ENCODE measurements at places on chromosomes 11 and 22.

GRCh38 chr11:6526411-6527135 is 29.5 kb downstream of the DNHD1 start:
- no peak for DNase-seq

DNA sequence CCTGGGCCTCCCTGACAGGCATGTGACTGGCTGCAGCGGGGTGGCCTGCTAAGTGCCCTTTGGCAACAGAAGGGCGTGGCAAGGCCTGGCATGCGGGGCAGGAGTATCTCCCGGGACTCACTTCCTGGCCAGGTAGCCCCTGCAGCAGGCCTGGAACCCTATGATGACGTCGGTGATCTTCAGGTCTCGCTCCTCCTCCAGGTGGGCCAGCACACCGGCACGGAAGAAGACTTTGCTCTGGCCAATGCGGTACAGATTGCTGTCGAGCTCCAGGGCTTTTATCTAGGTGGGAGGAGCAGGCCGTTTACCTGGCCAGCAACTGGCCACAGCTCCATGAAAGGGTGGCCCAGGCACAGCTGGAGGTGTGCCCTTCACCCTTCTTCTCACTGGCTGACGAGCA is 50.9 kb downstream of the APOL1 start:
- DNase-seq: no peak

DNA sequence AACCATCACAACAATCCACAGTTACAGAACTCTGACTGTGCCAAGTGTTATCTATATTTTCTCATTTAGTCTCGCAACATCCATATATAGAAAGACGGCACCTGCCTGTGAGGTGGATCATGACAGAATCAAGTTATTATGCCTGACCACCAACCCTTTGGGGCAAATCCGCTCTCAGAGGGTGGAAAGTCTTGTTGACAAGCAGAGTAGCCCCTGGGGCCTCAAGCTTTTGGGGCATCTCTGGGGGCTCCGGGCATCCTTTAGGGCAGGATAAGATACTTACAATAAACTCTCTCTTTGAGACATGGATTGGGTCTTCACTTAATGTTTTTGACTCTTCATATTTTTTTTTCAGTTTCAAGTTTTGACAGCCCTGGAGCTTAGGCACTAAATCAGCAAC is 150.5 kb upstream of the NAV2 start:
- DNase-seq: no peak

DNA sequence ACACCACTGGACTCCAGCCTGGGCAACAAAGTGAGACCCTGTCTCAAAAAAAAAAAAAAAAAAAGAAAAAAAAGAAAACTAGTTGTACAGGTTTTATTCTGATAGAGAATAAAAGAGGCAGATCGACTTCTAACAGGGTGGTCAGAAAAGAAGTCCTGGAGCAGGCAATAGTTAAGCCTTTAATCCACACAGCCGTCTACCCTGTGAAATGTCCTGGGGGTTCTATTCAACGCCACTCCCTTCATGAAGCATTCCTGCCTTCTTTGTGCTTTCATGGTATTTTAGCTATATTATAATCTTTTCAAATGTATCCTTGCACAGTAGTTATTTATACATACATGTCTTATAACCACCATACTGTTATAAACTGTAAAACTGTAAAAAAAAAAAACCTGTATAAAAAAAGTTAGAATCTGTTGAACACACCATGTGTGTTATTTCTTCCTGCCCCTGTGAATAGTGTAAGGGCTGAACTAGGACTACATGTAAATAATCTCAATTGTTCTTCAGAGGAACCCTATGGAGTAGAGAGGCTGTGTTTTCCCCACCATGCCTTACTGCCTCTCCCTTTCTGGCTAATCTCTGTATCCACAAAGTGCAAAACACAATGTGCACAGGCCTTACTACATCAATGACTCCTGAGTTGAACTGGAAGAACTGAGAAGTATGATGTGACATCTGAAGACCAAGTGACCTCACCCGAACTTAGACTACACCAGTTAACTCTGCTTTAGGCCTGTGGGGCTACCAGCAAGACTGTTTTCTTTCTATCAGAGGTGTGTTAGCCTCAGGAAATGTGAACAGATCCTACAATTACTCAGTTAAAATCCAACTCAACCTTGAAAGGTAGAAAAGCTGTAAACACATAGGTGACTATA is 25.3 kb downstream of the PRCP start:
- DNase-seq: no peak

DNA sequence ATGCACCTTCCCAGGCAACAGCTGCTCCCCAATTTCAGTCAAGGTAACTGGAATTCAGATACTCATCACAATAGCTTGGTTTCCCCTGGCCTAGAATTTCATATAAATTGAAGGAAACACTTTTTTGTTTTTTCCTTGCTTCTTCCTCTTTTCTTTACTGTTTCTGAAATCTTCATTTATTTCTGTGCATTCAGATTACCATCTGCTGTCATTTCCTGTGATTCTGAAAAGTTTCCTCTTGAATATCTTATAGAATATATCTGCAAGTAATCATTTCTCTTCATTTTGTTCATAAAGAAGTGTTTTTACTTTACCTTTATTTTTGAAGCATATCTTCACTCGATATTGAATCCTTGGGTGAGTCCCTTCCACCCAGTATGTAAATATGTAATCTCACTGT is 85.3 kb downstream of the GAB4 start:
- no peak for DNase-seq

DNA sequence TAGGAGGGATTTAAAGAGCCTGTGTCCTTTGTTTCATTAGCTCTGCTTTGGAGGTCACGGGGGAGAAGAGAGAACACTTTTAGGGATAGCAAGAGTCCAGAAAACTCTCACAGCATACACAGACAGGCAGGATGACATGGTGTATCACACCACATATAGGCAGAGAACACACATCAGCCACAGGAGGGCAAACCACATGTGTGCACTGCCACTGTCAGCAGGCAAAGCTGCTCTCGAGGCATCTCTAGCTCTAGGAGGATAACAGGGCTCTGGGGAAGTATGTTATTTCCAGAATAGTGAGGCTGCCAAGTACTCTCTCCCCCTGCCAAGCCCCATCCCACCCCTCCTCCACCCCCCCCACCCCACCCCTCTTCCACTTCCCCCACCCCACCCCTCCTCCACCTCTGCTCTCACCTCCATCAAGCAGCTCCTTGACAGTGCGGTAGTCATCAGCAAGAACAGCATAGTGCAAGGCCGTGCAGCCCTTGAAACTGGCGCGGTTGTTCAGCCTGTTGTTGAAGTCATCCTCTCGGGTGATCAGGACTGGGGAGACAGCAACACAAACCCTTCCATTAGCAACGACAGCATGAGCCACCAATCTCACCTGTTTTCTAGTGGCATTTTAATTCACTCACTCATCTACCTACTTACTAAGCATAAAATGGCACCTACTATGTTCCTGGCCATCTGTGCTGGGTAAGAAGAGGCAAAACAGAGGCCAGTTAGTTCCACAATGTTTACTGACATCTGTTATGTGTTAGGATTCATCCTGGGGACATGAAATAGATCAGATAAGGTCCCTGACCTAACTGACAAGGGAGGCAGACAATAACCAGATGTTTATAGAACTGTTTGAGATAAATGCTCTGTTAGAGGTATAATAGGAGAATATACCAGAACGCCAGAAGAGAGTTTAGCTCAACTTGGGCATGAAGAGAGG is 75.6 kb downstream of the CLPB start:
- peak; percentile 12 for DNase-seq

GRCh38 chr11:103798026-103798425 is 238.4 kb upstream of the DDI1 start:
- DNase-seq: peak; percentile 55

DNA sequence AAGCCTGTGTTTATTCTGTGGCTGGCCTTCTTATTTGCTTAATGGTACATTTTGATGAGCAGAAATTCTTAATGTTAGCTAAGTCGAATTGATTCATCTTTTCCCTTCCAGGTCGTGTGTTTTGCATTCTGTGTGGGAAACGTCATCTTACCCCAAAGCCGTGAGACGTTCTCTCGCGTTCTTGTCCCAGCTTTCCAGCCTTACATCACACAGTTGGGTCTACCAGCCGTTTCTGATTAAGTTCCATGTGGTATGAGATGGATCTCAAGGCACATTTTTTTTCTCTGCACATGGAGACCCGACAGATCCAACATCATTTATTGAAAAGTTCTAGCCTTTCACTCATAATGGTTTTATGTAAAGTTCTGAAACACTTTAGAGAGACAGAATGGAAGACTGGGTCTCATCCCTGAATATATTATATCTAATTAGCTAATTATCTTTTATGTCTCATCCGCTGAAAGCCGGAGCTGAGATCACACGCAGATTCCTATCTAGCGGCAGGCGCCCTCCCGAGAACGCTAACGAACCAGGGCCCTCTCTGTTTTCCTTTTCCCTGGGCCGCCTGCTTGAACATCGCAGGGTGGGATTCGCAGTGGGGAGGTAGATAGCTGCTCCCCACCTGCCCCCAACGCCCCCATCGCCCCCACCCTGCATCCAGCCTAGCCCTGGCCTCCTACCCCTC is 1162.2 kb downstream of the BRD1 start:
- no peak for DNase-seq

GRCh38 chr11:26418386-26418912 is 86.5 kb downstream of the ANO3 start:
- DNase-seq: peak; percentile 59

- DNase-seq: peak; percentile 68
These were observed 23.7 kb upstream of the CBX7 start for GRCh38 chr22:39176143-39176713.

DNA sequence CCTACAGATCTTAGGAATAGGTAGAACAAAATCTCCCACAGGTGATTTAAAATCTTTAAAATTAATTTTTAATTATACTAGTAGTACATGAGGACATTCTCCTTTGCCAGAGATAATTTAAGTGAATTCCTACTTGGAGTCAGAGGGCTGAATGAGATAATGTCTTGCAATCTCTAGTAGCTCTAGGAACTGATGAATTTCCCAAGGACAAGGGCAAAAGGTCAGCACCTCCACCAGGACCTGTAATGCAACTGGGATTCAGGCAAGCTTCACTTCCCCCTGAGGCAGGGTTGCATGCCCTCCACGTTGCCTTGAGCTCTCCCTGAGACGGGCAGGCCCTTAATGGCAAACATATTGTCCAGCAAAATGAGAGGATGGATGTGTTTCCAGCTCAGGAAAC is 330.3 kb upstream of the PITPNB start:
- no peak for DNase-seq

DNA sequence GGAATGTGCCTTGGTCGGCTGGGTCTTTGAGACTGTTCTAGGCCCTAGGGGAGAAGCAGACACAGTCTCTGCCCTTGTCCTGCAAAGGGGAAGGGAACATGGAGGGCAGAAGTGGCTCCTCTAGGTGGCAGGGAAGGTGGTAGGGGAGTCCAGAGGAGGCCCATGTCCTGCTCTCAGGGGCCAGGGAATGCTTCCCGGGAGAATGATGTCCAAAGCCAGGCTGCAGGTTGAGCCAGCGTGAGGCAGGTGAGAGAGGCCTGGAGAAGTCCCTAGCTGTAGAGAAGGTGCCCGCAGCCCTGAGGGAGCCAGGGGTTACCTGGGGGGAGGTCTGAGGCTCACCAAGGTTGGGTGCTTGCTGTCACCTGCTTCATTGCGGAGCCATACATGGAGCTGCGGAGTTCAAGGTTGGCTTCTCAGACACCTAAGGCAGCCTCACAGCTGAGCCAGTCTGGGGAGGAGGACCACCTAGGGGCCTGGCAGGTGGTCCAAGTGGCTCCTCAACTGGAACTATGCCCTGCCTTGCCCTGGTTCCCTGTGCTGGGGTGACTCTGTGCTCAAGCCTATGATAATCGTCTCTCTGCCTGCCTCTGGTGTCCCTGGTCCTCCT is 46.1 kb downstream of the SMIM38 start:
- DNase-seq: no peak

DNA sequence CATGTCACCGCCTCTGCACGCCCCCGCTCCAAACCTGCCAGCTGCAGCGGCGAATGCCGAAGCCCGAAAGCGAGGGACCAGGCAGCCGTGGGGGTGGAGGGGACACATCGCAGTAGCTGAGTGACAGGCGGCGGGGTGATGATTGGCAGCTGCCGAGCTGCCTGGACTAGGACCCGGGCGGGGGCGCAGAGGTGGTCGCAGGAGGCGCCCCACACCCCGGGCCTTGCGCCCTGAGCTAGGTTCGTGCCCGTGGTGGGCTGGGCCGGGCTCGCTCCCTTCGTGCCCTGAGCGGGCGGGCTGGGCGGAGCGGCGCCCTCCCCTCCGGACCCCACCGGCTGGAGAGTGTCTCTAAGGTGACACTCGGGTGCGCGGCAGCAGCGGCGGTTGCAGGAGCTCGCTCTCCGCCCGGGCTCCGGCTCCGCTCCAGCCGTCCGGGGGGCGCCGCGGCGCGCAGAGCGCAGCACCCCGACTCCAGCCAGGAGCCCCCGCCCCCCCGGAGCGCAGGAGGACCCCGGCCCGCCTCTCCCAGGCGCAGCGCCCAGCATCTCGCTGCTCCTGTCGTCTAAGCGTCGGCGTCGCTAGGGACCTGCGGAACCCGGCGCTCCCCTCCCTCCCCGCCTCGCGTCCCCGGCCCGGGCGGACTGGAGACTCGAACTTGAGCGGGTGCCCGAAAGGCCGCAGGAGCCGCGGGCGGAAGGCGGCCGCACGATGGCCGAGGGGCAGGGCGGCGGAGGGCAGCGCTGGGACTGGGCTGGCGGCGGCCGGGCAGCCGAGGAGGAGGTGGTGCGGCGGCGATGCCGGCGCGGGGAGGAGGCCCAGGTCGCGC is 14.5 kb upstream of the DGKZ start:
- DNase-seq: peak; percentile 38

DNA sequence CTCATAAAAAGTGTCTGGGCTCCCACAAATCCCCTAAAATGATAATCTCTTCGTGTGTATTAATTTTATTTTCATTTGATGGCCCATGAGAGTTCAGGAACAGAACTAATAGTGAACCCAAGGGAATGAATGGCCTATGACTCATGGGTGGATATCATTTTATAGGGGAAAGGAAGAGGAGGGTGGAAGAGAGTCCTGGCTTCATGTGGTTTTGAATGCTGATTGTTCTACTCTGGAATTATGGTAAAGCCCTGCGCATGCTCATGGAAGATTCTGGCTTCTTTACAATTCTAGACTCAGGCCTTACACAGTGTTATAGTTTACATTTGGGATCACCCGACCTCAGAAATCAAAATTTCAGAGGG is 35.2 kb downstream of the MAML2 start:
- peak; percentile 83 for DNase-seq

GRCh38 chr22:49086606-49087157 is 741.0 kb downstream of the BRD1 start:
- DNase-seq: no peak

- DNase-seq: no peak
These were observed 7.0 kb downstream of the MADD start for GRCh38 chr11:47276923-47277322.

GRCh38 chr22:34324763-34325162 is 404.5 kb upstream of the LARGE1 start:
- no peak for DNase-seq

All from adipocyte (in vitro differentiated cells).